ENCODE measurements at places on chromosomes 6 and 20.

- no peak for DNase-seq
Measured at GRCh38 chr6:110125361-110125760, 54.1 kb downstream of the WASF1 start.

- DNase-seq = no peak
Measured at GRCh38 chr6:52523378-52524142, 53.3 kb downstream of the TRAM2 start.

GRCh38 chr6:165606740-165607008, 56.4 kb downstream of the PDE10A start:
- no peak for DNase-seq

GRCh38 chr20:54094268-54094580, 23.8 kb upstream of the BCAS1 start:
- no peak for DNase-seq

DNA sequence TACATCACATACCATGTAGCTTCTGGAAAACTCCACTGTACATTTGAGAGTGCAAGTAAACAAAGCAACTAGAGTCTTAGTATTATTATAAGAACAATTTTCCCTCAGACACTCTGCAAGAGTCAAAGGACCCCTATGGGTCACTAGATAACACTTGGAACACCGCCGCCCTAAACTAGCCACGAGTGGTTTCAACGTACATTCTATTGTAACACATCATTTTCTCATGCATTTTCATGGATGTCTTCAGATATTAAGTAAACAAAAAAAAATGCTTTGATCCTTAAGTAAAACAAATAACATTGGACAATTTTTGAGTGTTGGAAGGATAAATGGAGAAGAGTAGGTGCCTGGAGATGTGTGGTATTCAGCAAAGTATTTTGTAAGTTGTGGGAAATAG, 3.2 kb upstream of the RNF146 start:
- DNase-seq = no peak

DNA sequence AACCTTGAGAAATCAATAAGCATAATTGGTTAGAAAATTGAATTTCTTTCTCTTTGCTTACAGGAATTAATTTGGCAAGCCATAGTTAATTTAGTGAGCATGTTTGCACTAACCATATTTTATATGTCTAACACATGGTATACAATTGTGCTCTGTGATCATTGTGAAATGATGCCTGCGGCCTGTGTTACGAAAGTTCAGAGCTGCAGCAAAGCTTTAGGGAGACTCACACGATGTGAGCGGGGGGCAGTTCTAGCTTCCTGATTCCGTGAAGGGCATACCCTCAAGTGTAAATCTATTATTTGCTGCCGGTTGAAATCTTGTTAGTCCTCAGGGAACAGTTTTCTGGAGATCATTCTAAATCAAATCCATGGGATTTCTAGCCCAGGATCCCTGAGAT, 25.5 kb upstream of the ADTRP start:
- no peak for DNase-seq

DNA sequence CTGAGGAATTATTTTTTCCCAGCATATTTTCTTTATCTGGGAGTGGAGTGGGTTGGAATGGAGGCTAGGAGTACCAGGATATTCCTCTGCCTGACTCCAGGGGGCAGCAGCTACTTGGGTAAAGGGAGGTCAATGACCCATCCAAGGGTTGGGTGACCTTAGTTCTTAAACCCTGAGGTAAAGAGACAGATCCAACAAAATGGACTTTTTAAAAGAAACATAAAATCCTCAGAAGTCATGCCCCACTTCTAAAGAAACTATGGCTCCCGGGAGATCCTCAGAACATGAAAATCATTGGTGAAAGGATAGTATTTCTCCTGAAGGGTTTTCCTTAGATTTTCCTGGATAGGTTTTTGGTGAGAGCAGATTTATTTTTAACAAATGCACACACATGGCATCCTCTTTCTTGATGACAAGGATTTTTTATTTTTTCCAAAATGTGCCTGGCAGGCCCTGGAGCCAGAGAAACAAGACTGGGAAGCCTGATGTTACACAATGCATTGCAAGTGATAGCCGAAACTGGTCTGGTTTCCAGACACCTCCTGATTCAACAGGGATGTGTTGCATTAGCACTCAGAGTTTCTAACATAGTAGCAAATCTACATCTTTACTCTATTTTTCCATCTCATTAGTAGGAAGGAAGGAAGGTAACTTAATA, 240.9 kb upstream of the BTBD3 start:
- peak; percentile 19 for DNase-seq

DNA sequence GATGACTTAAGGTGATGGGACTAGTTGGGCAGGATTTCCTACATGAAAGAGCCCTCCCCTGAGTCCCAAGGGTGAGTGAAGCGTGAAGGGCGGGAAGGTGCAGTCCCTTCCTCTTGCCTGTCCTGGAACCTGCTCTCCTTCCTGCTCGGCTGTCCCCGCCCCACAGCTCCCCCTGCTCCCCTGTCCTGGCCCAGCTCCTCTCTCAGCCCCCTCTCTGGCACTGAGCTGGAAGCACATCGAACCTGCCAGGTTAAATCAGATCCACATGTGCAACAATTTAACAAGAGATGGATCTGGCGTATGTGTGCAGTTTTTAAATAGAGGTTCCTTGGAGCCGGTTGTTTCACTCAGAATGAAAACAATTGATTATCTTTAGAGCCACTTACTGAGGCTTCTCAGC, 95.0 kb downstream of the LRFN2 start:
- DNase-seq = no peak

DNA sequence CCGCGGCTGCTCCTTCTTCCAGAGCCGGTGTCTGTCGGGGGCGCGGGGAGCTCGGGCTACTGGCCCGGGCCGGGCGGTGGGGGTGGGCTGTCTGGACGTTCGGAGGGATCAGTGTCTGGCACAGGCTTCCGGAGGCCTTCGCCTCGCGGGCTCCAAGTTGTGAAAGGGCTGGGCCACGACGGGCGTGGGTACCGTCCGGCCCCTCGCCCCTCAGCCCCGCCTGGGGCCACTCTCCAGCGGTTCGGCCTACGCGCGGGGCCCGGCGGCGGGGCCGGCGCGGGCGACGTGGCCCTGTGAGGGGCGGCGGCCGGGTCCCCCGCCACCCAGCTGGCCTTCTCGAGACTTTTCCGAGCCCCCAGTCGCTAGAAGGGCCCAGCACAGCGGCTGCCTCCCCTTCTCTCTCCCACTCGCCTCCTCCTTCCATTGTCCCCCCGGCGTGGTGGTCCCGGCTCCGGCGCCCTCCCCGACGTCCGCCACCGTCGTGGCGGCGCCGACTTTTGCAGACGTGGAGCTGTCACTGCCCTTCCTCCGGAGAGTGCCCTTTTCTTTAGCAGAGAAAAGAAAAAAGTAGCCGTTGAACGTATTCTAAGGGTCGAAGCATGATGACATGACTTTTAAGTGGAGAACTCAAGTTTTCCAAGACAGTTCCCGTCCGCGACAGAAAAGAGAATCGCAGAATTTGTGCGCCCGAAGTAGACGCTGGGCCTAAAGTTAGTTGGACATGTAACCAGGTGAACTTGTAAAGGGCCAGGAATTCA, 571 bp downstream of the ITCH start:
- DNase-seq = no peak

- no peak for DNase-seq
Measured at GRCh38 chr6:124977067-124977908, 15.1 kb downstream of the RNF217 start.

GRCh38 chr20:1663917-1664316, 6.3 kb upstream of the SIRPG start:
- DNase-seq = no peak

DNA sequence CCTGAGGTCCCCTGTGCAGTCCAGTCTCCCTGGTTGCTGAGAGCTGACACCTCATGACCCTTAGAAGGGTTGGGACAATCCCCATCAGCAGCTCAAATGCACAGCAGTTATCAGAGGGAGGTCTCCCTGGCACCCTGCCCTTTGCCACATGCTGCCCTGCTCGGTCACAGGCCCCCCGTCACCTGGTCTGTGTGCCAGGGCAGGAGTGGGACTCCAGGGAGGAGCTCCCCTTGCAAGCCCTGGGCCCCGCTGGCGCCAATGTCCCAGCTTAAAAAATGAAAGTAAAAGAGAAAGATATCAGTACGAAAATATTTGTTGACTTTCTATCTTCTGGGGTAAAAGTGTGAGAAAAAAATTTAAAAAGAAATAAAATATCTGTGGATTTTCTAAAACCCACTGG, 68.1 kb upstream of the SLC22A16 start:
- no peak for DNase-seq

GRCh38 chr6:56842686-56843475, 112.0 kb upstream of the BEND6 start:
- DNase-seq = peak; percentile 7

DNA sequence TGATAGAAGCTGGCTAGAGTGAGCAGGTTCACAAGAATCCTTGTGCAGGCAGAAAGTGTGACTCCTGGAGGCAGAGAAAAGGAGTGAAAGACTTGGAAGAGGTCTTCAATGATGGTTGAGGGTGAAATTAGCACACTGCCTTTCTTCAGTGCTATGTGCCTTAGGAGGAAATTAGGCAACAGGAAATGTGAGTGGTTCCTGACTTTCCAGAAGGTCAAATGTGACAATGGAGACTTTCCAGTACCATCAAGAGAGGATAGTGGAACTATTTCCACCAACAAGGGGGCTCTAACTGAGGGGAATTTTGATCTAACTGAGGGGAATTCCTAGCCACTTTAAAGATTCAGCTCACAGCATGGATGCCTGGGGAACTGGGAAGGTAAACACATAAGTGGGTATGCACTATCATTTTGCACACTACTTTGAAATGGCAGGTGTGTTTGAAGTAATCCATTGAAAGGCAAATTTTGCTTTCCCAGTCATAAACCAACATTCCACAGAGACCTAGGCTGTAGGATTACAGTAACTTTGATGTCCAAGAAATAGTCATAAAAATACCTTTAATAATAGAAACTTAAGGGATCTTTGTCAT, 90.0 kb downstream of the PERP start:
- no peak for DNase-seq

GRCh38 chr6:158009114-158009891, 27.6 kb downstream of the SYNJ2 start:
- peak; percentile 47 for DNase-seq

- no peak for DNase-seq
Measured at GRCh38 chr6:104736545-104736944, 123.2 kb downstream of the HACE1 start.

DNA sequence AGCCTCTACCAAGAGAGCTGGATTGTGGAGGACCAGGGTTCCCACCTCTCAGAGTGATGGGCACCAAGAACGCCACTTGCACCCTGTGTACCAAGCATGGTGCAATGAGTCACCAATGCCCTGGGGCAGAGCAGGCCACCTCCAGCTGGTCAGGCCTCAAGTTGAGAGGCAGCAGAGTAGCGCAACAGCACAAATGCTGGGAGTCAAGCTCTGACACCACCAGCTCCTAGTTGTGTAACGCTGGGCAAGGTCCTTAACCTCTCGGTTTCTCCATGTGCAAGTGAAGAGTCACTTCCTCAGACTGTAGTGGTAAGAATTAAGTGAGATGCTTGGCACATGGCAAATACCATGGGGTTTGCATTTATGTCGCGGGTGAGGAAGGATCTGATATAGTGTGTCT, 25.6 kb downstream of the GFOD1 start:
- no peak for DNase-seq

GRCh38 chr6:125834348-125834747, 43.6 kb downstream of the NCOA7 start:
- no peak for DNase-seq

DNA sequence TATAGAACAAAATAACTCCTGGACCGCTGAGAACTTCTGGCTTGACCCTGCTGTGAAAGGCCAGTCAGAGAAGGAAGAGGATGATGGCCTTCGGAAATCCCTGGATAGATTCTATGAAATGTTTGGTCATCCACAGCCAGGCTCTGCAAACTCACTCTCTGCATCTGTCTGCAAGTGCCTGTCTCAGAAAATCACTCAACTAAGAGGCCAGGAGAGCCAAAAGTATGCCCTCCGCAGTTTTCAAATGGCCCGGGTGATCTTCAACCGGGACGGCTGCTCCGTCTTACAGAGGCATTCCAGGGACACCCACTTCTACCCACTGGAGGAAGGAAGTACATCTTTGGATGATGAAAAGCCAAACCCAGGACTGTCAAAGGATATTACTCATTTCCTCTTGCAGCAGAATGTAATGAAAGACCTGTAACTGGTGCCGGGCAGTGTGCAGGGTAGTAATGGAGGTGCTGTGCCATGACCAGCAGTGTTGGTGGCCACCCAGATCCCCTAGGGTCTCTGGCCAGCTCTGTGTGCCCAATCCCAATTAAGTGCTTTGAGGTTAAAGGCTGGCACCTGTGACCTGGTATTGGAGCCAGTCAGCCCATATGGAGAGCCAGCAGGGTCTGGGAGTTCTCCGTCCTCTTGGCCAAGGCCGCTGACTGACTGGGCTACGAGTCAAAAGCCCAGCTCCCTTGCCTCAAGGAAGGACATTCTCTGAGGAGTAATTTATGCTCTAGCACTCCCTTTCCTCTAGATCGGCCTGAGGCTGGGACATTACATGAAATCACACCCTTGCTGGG, 87.1 kb downstream of the TRMT6 start:
- DNase-seq = peak; percentile 15

GRCh38 chr6:169997930-169998218, 246.5 kb downstream of the ERMARD start:
- no peak for DNase-seq

DNA sequence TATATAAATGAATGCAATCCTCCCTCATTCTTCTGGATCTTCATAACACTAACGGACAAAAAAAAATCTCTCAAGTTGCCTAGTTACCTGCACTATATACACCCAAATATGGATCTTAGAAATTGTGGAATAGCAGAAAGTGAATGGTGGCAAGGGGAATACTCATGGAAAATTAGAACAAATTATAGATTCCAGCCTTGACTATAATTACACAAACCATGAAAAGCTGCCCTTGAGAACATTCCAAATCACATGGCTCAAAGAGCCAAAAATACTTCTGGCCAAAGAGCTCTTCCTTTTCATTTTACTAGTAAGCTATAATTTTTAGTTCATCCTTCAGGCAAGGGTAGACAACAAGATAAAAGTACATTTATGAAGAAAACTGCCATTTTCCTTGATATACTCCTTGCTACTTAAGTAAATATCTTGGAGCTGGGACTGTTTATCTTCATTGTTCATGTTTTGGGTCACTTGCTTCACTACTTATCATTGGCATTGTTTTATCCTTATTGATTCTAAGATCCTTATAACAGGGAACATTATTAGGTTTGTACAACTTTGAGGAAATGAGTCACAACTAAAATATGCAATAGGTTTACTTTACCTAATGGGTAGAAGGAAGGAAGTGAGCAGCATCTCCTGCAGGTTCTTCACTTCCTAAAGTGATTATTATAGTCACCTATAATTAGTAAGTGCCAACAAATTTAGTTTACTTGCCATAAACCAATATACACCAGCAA, 6.4 kb upstream of the MTRES1 start:
- DNase-seq = no peak

- no peak for DNase-seq
Measured at GRCh38 chr6:107729098-107729497, 95.0 kb downstream of the SCML4 start.

Measured in anterior cingulate cortex (tissue), 58 donors.